KBM-7 (cell line): ENCODE measurements at places on chromosomes 4 and X.
A peak's percentile ranks its signal among the peaks of the same experiment; 100 is the strongest.

DNA sequence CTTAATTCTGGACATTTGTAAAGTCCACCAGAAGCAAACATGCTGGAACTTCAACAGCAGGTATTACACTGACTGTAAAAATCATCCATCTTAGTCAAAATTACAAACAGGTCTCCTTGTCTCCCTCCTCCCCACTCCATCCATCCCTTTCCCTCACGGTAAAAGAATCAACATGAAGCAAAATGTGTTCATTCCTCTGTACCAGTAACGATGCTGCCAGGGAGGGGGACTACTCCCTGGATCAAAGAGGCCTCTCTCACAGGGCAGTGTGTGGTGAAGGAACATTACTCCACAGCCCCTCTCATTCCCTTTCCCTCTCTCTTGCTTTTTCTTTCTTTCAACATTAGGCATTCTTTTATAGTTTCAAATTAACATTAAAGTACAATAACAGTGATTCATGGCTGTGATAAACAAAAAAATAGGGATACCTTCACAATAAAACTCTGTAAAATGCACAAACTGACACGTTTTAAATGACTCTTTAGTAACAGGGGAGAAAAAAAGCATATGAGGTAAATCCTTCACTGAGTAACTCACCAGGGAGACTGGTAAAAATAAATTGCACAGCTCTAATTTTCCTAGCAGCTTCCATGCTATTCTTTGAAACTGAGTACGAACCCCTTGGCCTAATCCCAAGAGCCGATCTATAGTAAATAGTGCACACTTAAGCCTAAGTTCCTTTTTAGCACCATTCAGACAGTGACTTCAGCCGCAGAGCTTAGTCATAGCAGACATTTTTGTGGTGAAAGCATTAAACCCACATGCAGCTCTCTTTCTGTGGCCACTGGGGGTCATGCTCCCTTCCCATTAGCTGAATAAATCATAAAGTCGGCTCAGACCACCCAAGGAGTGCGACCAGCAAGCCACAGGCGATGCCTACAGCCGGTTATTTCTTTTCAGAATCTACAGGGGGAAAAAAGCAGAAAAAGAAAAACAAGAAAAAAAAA lies 215.6 kb upstream of the GYPA start:
- peak; percentile 80 for DNase-seq

DNA sequence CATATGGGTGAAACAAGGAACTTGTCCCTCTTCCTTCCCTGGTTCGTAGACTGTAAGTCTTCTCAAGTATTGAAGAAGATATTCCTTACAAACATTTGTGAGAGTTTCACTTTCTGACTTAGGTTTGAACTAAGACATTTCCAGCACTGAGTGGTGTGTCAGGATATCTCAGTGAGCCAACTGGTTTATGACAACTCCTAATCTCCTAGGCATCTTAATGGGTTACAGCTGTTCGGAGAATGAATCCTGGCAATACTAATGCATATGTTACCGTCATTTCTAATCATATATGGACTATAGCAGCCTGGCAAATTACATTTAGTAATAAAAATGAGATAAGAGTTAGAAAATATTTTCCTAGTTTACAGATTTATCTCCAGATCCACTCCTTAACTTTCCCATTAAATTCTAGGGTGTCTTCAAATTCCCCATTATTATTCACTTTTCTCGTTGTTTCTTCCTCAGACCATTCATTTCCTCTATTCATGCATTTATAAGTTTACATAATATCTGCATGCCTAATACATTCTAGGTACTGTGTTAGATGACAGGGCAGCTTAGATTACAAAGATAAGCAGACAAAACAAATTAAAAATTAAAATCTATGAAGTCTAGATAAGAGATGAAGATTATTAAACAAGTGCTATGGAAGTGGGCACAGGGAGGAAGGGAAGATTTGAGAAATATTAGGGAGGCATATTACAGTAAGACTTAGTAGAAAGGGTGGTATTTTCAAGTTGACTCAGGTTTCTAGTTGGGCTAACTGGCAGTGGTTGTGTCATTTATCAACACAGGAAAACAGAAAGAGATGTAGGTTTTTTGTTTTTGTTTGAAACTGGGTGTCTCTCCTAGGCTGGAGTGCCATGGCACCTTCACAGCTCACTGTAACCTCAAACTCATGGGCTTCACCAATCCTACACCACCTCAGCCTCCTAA lies 173.9 kb downstream of the WDFY3 start:
- no peak for DNase-seq

DNA sequence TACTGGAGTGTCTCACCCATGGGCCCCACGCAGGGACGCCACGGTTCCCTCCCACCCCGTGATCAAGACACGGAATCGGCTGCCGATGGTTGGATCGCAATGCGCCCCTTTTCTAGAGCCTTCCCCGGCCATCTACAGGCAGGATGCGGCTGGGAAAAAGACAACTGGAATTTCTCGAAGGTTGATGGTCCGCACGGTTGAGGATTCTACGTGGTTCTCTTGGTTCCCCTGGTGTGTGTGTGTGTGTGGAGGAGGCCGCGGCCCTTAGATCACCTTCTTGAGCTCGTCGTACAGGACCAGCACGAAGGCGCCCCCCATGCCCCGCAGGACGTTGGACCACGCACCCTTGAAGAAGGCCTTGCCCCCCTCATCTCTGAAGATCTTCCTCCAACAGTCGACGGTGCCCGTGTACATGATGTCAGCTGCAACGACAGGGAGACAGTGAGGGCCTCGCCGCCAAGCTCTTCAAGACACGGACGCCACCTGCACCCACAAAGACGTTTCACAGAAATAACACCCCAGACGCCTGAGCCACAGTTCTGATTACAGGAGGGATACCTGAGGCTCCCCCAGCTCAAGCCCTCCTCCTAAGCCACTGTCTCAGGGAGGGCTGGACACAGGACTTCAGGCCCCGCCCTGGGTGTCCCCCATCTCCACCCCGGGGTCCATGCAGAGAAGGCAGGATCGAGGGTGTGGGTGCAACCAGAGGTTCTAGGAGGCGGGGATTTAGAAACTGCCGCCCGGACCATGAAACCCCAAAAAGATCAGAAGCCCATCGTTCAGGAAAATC lies 5.4 kb downstream of the SLC25A6 start:
- no peak for DNase-seq

GRCh38 chr4:127555106-127555505 lies 77.7 kb upstream of the INTU start:
- DNase-seq: no peak

GRCh38 chr4:112290341-112290740 lies 4.6 kb upstream of the TIFA start:
- DNase-seq: no peak

- DNase-seq: no peak
Observed at GRCh38 chrX:148441387-148441786, 59.0 kb upstream of the AFF2 start.

- no peak for DNase-seq
Observed at GRCh38 chr4:80197601-80198440, 518 bp downstream of the PRDM8 start.

DNA sequence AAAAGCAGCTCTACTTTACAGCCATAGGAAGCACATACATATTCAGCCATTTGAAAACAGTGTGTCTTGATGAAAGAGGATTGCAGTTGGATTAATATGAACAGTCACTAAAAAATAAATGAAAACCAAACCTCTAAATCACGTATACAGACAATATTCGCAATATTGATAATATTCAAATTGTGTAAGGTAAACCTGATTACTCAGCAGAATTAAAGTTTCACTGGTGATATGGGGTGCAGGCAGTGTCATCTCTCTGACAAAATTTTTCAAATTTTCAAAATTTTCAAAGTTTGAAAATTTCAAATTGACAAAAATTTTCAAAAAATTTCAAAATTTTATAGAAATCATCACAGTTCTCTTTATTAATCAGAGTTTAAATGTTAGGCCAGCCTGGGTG lies 55.7 kb downstream of the FAT4 start:
- no peak for DNase-seq

- DNase-seq: no peak
Observed at GRCh38 chr4:108473163-108473720, 147.1 kb upstream of the RPL34 start.

- no peak for DNase-seq
Observed at GRCh38 chrX:106707771-106708454, 18.6 kb upstream of the RNF128 start.

DNA sequence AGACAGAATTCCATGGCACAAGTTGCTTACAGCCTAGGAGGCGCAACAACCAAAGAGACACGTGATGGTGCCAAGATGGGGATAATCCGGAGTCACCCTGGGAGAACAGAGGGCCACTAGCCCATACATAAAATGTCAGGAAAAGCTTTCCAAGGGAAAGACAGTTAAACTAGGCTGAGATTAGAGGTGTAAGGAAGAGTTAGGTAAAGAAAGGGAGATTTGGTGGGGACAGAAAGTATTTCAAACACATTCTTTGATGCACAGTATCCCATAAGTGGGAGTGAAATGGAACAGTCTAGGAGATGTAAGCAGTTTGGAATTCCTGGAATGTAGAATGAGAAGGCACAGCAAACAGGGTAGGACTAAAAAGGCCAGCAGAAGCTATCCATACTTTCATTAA lies 860.9 kb upstream of the LCORL start:
- no peak for DNase-seq

DNA sequence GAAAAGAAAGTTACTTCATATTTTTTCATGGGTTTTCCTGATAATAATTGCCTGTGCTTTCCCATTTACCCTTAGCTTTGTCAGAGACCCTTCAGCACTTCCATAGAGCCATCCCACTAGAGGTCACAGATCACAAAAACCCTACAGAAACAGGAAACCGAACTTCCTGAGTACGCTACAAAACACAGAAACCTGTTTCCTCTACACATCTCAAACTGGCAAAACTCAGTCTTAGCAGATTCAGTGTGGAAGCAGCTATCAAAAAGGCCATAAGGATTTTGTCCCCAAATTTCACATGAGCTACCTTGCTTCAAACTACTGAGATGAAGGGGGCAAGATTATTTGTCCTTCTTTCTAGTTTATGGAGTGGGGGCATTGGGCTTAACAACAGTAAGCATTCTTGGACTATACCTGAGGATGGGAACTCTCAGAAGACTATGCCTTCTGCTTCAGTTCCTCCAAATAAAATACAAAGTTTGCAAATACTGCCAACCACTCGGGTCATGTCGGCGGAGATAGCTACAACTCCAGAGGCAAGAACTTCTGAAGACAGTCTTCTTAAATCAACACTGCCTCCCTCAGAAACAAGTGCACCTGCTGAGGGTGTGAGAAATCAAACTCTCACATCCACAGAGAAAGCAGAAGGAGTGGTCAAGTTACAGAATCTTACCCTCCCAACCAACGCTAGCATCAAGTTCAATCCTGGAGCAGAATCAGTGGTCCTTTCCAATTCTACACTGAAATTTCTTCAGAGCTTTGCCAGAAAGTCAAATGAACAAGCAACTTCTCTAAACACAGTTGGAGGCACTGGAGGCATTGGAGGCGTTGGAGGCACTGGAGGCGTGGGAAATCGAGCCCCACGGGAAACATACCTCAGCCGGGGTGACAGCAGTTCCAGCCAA lies at the start of gene MMRN1:
Gene MMRN1, plus strand, starts transcription at position 206 of the 902 bp plus-strand sequence. Its CDS starts 118 bp downstream, at position 324.
- peak; percentile 67 for DNase-seq

DNA sequence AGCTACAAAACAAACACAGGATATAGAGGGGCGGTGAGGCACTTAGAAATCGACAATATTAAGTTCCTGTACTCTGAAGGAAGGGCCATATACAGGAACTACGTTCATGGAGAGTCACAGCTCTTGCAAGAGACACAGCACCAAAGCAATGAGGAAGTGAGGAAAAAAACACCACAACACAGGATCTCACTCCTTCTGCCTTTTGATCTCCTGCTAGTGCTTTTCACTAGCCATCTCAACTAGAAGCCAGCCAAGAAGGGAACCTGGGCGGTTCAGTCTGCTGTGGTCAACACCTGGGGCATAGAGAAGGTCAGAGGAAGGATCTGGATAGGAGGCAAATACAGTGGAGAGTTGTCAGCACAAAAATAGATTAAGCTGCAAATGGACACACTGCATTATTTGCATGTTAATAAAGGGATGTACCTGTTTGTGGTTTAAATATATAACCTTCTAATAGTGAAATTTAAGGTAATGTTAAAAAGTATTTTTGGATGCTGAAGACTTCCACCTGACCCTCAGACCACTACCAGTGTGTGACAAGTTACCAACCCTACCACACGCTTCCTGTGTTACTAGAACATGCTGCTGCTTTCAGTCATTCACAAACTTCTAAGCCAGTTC lies 104.6 kb downstream of the DTHD1 start:
- peak; percentile 78 for DNase-seq

GRCh38 chr4:149980121-149980682 lies 98.0 kb upstream of the DCLK2 start:
- DNase-seq: no peak

GRCh38 chrX:41110801-41111625 lies 25.8 kb downstream of the USP9X start:
- DNase-seq: no peak

- no peak for DNase-seq
Observed at GRCh38 chrX:132533409-132533808, 44.6 kb upstream of the MBNL3 start.

DNA sequence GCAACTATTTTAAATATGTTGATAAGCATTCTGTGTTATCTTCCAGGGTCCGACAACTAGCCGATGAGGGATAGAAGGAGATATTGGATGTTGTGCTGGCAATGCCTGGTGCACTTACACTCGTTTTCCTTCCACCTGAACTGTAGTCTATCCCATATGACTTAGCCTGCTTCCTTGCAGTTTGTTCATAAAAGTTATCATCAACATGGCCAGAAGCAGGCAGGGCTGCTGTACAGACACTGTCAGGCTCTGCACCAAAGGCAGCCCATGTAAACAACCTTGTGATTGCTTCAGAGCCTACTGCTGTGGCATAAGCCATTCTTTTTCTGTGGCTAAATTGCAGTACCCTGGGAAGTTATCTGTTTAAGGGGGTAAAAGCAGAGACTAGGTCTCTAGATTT lies 1.6 kb downstream of the MAPK10 start:
- DNase-seq: no peak

GRCh38 chrX:50871922-50872453 lies 38.5 kb upstream of the BMP15 start:
- no peak for DNase-seq

DNA sequence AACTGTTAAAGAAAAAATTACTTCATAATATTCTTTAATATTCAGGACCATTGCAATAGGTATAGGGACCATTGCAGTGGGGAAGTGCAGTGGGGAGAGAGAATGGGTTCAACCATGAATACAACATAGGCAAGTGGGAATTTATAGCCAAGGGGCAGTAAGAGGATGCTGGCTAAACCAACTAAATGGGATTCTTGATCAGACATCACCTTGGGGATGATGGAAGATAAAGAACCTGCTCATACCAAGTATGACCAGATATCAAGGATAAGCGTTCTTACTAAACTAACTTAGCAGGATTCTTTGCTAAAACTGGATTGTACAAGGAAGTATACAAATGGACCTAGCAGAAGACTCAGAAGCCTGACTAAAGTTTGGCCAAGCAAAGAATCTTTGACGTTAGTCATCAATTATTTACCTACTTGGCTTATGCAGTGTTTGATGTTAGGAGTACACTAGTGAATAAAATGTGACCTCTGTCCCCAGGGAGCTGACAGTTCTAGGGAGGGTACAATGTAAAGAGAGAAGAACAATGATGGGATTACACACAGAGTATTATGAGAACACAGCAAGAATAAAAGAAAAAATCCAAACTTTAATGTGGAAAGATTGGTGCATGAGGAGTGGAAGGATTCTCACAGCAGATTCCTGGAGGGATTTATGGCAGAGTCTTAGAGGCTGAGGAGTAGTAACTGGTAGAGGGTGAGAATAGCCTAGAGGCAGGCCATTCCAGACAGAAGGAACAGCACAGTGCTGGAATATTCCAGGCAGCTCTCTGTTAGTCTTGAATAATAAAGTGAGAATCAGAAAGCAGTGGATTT lies 54.7 kb upstream of the MYOZ2 start:
- DNase-seq: no peak
